A549 treated with CpdA at 1 μM for 4 hours (cell line): ENCODE measurements at places on chromosomes 7 and 10. TPM values are rescaled to one million over a fixed set of nuclear protein-coding genes. Genes with fewer than 3 reads are reported as not detected.

The WNT8B gene
- total RNA-seq: 0.03 to 0.07 TPM in 2 of 5 replicates, not detected in the others

The COL17A1 gene
- total RNA-seq: 2.2 to 3.8 TPM (median 2.7 TPM) in 5 replicates

The CNNM1 gene
- total RNA-seq: 17.4 to 21.5 TPM (median 21.1 TPM) in 5 replicates

The NUTM2B gene
- total RNA-seq: 0.14 to 0.38 TPM (median 0.23 TPM) in 5 replicates

The CACNA2D1 gene
- total RNA-seq: 6.1 to 14.1 TPM (median 8.1 TPM) in 5 replicates

The LLCFC1 gene
- total RNA-seq: not detected in 5 replicates

The ZP3 gene
- 18.4 to 22.7 TPM (median 20.0 TPM) in 5 replicates for total RNA-seq

The GHITM gene
- total RNA-seq: 202 to 218 TPM (median 213 TPM) in 5 replicates

The KIF20B gene
- 11.4 to 19.7 TPM (median 15.0 TPM) in 5 replicates for total RNA-seq

The CRHR2 gene
- total RNA-seq: 0.03 TPM in 1 of 5 replicates, not detected in the others

The ZNF655 gene
- total RNA-seq: 54.1 to 63.6 TPM (median 57.3 TPM) in 5 replicates

The STOX1 gene
- total RNA-seq: 0.74 to 1.1 TPM (median 0.86 TPM) in 5 replicates

The PALS2 gene
- 19.6 to 27.5 TPM (median 20.5 TPM) in 5 replicates for total RNA-seq

The CRPPA gene
- total RNA-seq: 0.52 to 0.79 TPM (median 0.70 TPM) in 5 replicates

The GATA3 gene
- total RNA-seq: 6.0 to 7.2 TPM (median 6.5 TPM) in 5 replicates

The FAM237B gene
- not detected in 5 replicates for total RNA-seq

The FAM171A1 gene
- total RNA-seq: 26.1 to 29.6 TPM (median 26.2 TPM) in 5 replicates

The MLXIPL gene
- 0.78 to 1.7 TPM (median 1.4 TPM) in 5 replicates for total RNA-seq

The MPP7 gene
- total RNA-seq: 0.05 to 0.28 TPM (median 0.19 TPM) in 5 replicates

The ADGRA1 gene
- 0.02 to 0.05 TPM in 2 of 5 replicates, not detected in the others for total RNA-seq

The SLC13A4 gene
- not detected in 5 replicates for total RNA-seq

The LIPK gene
- total RNA-seq: not detected in 5 replicates
